AML-193 (cell line): ENCODE measurements at places on chromosomes 12 and 14.

GRCh38 chr12:65432114-65432513, 153.6 kb downstream of the MSRB3 start:
- DNase-seq: no peak

- no peak for DNase-seq
These were observed 182.3 kb downstream of the NPAS3 start for GRCh38 chr14:33120966-33121365.

DNA sequence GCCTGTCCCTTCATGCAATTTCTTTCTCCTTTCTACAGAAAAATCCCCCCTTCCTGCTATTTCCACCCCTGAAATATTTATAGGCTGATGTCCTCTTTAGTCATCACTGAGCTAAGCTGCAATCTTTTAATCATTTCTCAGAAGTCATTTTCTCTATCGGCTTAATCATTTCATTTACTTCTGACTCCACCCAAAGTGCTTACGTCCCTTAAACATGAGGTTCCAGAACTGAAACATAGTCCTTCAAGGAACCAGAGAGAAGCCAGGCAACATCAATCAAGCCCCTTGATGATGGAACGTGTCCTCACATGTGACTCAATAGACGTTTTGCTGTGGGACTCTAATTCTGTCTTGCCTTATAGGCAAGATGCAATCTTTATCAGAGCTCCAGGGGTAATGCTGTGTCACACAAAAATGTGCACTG, 148.7 kb upstream of the KRR1 start:
- DNase-seq: no peak

DNA sequence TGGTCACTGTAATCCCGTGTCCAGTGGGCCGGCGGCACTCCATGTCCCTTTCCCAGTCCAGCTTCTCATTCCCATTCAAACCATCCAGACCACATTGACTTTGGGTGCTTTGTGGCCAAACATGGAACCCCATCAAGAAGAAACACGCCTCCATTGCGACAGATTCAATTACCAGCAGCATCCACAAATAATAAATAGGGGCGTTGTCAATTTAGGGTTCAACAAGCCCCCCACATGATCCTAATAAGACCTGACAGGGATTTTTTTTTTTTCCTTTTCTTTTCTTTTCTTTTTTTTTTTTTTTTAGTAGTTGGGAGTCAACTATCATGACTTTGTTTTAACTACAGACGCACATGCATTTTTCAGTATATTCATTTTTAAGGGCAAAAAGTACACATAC, 149.4 kb downstream of the DICER1 start:
- DNase-seq: no peak

- peak; percentile 22 for DNase-seq
These were observed 20.9 kb upstream of the ANO2 start for GRCh38 chr12:5965950-5966383.

- DNase-seq: no peak
These were observed 33.7 kb upstream of the KTN1 start for GRCh38 chr14:55546212-55546874.
